Heart right ventricle (tissue), 16 donors: ENCODE measurements at places on chromosomes 2 and 18. TPM values are rescaled to one million over a fixed set of nuclear protein-coding genes. Genes with fewer than 3 reads are reported as not detected.

DNA sequence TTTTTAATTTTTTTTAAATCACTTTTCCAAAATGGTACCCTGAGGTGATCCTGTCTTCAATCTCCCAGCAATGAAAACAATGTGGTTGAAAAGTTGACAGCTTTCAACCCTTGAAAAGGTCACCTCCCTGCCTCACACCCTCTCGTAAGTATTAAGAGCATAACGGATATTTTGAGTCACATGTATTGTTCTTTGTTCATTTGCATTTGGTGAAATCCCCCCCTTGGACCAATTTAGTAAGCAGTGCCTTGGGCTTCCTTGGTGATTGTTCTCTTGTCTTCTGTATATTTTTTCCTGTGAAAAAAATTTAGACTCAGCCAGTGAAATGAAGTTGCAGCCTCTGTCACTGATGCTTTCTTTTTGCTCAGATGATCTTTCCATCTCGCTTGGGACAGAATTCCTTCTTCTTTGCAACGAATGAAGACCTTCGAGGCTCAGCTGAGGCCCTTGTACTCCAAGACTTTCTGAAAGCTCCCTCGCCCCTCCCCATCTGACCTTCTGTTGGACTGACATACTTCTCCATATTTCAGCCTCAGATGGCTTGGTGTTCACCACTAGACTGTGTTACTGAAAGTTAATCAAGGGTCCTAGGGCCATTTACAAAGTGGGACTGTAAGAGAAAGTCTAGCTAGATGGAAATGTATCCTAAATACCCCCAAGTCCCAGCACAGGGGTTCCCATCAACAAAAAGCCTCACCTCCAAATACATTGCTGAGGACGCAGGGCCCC lies 158.4 kb downstream of the BCL2 start:
- no peaks in the 10 kb centered on the region for H3K27me3 ChIP-seq
- H3K36me3 ChIP-seq, result no peaks in the 10 kb centered on the region
- DNase-seq, result no peak
- no peak overlapping the region for H3K27ac ChIP-seq

DNA sequence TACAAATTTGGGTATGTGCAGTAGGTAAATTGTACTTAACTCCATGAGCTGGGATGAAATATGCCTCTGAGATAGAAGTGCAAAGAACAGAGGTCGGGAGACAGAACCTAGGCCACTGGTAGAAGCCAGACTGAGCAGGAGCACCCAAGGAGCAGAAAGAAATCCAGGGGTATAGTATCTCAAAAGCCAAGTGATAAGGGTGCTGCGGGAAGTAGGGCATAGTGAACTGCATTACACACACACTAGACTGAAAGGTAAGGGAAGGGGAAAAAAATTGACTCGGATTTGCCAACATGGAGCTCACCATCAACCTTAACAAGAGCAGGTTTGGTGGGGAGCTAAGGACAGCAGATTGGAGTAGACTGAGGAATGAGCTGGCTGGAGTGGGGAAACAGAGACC lies 89.3 kb upstream of the TMEM247 start:
- no peak overlapping the region for H3K4me3 ChIP-seq
- H3K36me3 ChIP-seq, result no peaks in the 10 kb centered on the region
- no peaks in the 10 kb centered on the region for H3K27me3 ChIP-seq
- H3K4me1 ChIP-seq, result no peaks in the 10 kb centered on the region
- peak overlapping the region; percentile 71 for H3K27ac ChIP-seq

DNA sequence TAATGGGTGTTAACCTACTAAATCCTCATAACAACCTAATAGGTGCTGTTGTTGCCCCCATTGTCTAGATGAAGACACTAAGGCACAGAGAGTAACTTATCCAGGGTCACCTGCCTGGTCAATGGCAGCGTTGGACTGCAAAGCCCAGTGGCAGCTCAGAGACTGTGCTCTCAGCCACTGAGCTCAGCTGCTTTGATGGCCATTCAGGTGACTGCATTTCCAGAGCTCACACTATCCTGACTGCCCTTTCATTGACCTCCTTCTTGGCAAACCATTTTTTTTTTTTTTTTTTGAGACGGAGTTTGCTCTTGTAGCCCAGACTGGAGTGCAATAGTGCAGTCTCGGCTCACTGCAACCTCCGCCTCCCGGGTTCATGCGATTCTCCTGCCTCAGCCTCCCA lies 115.2 kb downstream of the MAPK4 start:
- H3K4me1 ChIP-seq, result peaks cover 7% of the 10 kb centered on the region
- H3K27ac ChIP-seq, result no peak overlapping the region
- H3K27me3 ChIP-seq, result no peaks in the 10 kb centered on the region

The PLEKHH2 gene
- total RNA-seq, result 1.1 TPM

GRCh38 chr2:31282634-31283033 lies 48.7 kb downstream of the EHD3 start:
- DNase-seq, result no peak
- no peaks in the 10 kb centered on the region for H3K36me3 ChIP-seq
- H3K27me3 ChIP-seq, result no peaks in the 10 kb centered on the region
- no peak overlapping the region for H3K4me3 ChIP-seq
- peaks cover 4% of the 10 kb centered on the region for H3K4me1 ChIP-seq
